Activated effector memory CD4-positive, alpha-beta T cell treated with Interleukin-2 at 50 U/mL for 16 hours (primary cell): ENCODE measurements at places on chromosomes 1 and 21.

- DNase-seq, result no peak
Measured at GRCh38 chr1:226438007-226438406, 30.1 kb upstream of the PARP1 start.

DNA sequence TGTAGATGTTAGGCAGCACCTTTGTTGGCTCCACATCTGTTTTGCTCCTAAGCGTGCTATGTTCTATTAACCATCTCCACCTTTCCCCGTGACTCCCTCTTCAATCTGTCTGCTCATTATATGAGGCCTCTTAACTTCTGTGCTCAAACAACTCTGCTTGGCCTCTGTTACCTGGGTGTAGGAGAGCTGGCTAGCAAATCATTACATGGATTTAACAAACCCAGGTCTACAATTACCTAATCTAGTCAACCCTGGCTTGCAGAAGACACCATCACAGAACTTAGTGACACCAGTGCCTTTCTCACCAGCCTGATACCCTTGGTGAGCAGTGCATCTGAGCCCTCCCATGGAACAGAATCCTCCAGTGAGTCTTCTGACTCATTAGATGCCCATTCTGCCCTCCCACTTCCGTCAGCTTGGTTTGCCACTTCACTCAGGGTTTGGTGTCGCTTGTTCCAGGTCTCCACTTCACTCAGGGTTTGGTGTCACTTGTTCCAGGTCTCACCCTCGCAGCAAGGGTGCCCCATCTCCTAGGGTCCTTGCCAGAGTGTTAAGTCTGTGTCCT is 92.0 kb upstream of the KIF26B start:
- no peak for DNase-seq

DNA sequence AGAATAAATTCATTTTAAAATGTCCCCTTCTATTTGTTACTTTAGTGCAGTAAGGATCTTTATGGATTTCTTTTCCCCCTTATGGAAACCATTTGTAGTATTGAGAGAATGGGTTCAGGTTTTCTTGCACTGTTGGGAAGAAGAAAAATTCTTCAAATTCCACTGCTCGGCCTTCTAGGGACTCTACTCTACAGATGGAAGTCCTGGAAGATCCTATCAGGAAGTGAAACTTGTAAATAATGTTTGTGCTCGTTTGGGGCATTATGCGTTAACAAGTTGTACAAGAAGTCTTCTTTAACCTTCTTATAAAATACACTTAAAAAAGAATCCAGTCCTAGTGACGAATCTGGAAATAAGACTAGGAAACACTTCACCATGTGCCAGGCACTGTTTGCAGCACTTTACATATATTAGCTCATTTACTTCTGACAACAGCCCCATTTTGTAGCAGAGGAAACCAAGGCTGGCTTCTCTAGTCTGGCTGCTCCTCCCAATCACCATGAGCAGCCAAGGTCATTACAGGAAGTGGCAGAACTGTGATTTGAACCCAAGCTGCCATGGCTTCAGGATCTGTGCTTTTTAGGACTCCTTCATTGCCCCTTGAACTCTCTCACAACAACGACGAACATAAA is 11.8 kb downstream of the LRRC8D start:
- DNase-seq, result no peak

- no peak for DNase-seq
Measured at GRCh38 chr21:46060596-46061061, 37.3 kb upstream of the COL6A2 start.

DNA sequence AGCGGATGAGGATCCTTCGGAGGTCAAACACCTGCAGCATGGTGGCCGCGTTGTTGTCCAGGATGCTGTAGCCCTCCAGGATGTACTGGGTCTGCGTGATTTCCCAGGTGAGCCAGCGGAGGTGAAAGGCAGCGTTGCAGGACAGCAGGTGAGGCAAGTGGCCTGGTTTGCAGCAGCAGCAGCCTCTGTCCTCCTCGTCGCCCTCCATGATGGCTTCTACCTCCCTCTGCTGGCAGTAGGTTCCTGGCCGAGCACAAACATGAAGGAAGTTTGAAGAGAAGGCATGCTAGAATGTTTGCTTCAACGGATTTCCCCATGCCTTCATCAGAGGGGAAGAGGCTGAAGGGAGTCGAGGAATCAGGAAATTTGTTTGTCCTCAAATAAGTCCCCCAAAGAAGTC is 74.7 kb downstream of the NTPCR start:
- no peak for DNase-seq

- DNase-seq, result no peak
Measured at GRCh38 chr21:16554503-16554902, 824.7 kb downstream of the USP25 start.

DNA sequence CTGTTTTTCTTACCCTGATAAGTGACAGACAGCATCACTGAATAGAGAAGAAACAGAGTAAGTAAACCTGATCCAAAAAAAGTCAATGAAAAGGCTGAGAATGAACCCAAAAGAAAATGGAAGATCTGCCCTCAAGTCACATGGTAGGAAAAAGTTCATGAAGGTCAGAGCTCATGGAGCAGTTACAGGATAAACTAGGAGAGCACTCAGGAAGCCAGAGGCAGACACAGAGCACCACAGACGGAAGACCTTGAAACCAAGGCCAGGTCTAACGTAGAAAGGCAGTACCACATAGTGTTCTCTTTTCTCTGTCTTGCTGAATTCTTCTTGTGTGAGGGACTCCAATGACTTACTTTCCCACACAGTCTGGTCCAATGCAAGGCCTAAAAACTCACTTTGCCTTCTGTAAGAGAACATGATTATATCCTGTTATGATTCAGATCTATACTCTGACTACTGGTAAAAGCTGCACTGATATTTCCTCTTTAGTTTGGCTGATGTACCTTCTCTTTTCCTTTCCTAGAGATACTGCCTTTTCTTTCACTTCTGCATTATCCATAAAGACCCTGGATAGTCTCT is 40.8 kb downstream of the RTCA start:
- DNase-seq, result no peak

GRCh38 chr1:88239205-88239604 is 444.9 kb upstream of the PKN2 start:
- DNase-seq, result no peak

- no peak for DNase-seq
Measured at GRCh38 chr1:230277201-230278025, 148.7 kb downstream of the PGBD5 start.
